ENCODE measurements at places on chromosomes 7 and 10.

- no peak for DNase-seq
Observed at GRCh38 chr7:127600885-127601284, 7.3 kb downstream of the FSCN3 start.

GRCh38 chr7:1925973-1926907 lies 256.2 kb downstream of the ELFN1 start:
- DNase-seq: no peak

- DNase-seq: no peak
Observed at GRCh38 chr7:22709857-22710256, 17.1 kb upstream of the IL6 start.

DNA sequence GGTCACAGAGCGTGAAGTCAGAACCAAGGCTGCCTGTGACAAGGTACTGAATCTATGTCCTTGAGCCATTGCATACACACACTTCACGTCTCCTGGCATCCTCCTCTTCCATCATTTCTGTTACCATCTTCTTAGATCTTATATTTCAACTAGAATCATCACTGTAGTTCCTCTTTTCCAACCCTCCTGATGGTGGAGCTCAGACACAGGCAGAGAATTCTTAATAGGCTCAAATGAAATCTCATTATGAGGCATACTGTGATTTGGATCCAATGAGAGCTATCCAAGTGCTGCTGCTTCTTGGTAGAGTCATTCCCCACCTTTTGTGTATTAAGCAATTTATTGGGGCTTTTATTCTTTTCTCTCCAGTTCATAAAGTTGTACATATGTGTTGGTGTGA lies 113.2 kb downstream of the CALCR start:
- peak; percentile 7 for DNase-seq

GRCh38 chr7:112994656-112995055 lies 92.0 kb downstream of the GPR85 start:
- DNase-seq: no peak

GRCh38 chr7:47460251-47460989 lies 121.5 kb downstream of the TNS3 start:
- DNase-seq: no peak

DNA sequence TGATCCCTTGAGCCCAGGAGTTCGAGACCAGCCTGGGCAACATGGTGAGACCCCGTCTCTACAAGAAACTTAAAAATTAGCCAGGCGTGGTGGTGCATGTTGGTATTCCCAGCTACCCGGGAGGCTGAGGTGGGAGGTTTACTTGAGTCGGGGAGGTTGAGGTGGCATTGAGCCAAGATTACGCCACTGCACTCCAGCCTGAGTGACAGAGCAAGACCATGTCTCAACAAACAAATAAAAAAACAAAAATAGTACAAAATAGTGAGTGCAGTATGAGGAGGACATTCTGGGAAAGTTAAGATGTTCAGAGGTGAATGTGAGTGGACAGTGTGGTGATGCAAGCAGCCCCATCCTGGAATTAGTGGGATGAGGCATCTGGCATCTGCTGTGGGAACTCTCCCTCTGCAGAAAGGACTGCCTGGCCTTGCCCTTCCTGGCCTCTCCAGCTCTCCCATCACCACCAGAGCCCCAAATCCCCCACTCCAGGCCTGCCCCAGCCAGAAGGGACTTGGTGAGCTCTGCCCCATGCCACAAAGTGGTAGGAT lies 96.6 kb upstream of the PARD3 start:
- DNase-seq: no peak

DNA sequence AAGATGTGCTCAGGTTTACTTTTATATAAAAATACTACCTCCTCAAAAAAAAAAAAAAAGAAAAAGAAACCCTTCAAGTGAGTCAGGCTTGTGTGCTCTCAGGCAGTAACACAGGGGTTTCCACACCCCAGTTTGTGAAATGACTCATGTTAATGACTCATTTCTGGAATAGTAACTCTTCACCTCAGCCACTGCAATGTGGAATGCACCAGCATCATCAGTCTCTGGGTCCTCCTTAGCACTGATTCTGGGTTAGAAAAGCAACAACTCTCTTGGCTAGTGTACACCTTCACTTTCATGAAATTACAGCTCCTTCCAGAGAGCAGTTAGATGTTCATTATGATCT lies 110.6 kb downstream of the EMX2 start:
- no peak for DNase-seq

- DNase-seq: no peak
Observed at GRCh38 chr10:89153971-89154370, 53.1 kb downstream of the CH25H start.

DNA sequence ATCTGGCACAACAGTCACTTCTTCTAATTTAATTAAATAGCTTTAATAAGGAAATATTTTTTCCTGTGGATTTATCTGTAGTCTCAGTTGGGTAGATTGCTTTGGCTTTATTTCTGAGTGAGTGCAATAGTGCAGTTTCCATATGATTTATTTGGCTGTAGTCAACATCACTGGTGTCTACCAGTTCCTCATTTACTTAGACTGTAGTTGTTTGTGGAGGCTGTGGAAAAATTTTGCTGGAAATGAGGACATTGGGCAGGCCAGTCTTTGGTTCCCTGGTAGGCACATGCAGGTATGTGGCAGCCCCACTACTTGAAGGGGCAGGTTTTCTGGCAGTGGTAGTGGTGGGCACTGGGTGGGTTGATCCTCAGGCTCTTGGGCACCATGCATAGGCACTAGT lies 15.5 kb downstream of the TAS2R40 start:
- no peak for DNase-seq

DNA sequence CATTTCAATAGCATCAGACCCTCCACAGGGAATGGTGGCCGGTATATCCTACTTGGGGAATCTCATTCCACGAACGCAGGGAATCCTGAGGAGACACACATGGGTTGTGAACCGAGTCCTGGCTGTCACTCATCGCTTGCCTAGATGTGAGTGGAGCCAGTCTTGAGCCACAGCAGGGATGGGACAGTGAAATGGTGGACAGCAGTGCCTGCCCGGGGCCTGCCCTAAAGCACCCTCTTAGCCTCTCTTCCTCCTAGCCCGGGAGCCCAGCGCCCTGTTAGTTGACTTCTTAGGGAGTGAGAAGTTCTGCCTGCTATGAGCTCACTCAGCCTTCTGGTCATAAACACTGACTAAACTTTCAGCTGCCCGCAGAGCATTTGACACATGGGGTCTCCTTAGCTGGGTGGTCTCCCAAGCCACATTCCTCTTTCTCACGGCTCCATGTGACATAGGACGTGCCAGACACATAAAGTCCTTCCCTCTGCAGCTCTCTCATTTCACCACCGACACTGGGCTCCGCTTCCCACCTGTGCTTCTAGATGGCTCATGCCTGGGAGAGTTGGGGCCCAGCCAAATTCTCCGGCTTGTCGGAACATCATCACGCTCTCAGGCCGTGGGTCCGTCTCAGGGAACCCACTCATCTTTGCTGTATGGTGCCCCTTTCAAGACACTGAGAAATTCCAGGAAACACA lies 60.9 kb downstream of the TCERG1L start:
- DNase-seq: no peak

- DNase-seq: no peak
Observed at GRCh38 chr7:78127009-78127408, 328.4 kb downstream of the PHTF2 start.

DNA sequence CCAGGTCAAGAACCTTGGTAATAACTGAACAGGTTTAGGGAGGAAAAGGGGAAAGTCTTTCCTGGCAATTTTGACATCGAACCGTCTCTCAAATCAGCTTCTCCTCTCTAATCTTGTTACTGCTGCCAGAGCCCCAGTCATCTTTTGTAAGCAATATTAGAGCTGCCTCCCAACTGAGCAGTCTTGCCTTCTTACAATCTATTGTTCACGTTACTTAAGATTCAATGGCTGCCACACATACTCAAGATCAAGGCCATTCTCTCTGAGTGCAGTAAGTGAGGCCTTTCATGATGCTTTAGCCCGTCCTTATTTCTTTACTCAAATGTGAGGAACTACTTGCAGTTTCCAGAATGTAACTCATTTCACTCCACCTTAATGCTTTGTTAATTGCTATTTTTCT lies 12.4 kb downstream of the NET1 start:
- DNase-seq: no peak

GRCh38 chr7:70582927-70583895 lies 548.7 kb upstream of the GALNT17 start:
- no peak for DNase-seq

DNA sequence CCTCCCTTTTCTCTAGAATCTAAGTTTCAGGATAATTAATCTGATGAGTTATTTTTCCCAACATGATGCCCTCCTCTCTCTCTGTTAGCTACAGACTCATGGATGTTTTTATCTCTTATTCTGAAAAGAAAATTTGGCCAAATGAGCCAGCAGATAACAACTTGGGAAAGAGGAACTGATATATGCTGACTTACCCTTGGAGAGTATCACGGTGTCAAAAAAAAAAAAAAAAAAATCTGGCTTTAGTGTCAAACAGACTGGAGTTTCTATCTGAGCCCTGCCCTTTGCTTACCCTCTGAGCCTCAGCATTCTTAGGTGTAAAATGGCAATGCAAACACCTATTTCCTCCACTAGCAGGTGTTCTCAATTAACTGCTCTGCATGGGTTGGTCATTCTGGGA lies 190.4 kb downstream of the AHR start:
- DNase-seq: no peak

- peak; percentile 83 for DNase-seq
Observed at GRCh38 chr10:28432210-28432676, 100.7 kb upstream of the WAC start.

DNA sequence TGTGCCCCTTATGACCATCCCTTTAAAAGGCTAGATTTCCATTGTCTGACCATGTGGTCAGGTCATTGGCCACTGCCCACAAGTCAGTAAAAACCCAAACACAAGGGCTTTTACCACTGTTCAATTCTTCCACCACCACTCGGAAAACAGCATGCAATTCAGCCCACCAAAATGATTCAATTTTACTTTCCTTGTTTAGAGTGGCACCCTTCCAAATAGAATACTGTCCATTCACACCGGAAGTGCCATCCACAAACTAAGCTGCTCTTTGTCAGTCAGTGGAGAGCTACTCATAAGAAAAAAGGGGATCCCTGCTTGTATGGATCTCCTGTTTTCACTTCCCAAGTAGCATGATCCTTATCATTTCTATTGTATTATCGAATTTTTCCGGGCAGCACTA lies 350.7 kb upstream of the MBL2 start:
- no peak for DNase-seq

DNA sequence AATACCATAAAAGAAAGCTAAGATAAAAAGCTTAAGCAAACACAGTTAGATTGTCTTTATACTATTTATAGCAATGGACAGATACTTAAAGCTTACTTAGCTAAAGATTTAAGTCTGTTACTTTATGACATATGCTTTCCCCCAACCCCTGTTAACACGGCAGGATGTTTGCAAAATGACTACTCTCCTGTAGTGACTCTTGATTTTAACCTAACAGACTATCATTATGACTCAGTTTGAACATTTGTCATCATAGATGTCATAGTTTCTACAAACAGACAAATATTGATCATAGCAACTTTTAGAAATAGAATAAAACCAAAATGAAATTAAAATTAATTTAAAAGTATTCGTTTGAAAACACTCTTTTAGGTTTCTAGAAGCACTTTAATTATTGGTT lies 7.8 kb upstream of the COMMD3 start:
- no peak for DNase-seq

DNA sequence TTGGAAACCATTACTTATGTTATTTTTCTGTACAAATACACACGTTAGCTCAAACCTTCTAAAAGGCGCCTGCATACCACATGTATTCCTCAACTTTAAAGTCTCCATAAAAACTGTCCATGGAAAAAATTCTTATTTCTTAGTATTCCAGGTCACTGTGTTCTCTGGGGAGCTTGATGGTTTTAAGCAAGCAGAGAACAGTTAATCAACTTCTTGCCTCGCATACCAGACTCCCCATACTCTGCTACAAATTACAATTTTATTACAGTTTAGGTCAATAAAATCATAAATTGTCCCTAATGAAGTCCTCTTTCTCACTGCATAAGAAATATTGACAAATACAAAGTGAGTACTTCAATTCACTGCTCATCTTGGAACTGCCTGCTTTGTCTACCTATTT lies 77.0 kb upstream of the GPR22 start:
- DNase-seq: no peak

- DNase-seq: no peak
Observed at GRCh38 chr10:56586461-56586891, 225.4 kb upstream of the ZWINT start.

DNA sequence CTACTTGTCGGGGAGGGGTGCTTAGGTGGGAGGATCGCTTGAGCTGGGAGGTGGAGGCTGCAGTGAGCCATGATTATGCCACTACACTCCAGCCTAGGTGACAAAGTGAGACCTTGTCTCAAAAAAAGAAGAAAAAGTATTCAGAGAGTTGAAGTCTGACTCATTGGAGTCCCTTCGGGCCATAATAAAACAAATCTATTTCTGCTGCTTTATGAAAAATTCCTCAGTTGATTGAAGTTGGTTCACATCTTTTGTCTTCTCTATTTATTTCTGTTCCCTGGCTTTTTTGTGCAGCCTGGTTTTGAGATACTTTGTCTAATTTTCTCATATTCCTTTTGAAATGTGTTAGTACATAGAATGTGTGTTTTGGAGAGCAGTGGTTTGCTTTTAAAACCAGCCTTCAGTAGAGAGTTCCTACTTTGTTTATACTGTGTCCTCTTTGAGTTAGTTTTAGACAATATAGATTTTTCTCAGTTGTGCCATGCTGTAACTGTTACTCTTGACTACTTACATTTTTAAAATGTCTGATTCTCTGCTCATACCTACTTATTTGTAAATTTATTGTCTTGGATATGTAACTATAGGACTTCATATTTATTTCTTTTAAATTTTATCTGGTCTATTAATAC lies 36.7 kb downstream of the LUC7L2 start:
- no peak for DNase-seq

DNA sequence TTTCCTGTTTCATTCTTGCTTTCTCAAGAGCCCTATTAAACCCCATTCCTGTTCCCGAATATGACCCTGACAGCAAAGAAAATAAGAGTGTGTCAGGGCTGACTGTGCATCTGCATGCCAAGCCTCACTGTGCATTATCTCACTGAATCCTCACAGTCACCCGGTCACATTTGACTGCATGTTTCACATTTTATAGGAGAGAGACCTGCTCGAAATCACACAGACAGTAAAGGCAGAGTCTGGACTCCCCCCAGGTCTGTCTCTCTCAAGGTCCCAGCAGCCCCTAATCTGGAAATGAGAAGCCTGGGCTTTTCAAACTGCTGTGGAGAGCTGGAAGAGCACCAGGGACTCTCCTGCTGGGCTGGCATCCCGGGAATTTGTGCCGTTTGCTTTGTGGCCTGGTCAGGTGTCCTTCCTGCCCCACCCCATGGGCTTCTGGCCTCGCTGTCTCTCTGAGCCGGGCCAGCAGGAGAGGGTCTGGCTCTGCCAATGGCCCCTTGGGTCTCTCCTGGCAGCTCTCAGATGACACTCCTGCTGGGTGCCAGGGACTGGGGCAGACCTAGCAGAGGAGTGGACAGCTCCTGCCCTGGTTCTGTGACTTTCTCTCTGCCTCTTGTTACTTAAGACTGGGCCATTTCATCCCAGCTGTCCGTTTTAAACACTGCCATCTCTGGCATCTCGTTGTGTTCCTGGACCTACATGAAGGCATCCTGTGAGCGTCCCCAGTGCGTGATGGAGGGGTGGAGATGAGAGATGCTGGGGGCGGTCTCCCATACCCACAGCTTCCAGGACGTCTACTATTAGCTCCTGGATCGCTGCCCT lies 173.6 kb downstream of the ARHGAP12 start:
- no peak for DNase-seq

GRCh38 chr10:93598157-93598556 lies 2.9 kb downstream of the RBP4 start:
- no peak for DNase-seq

- DNase-seq: no peak
Observed at GRCh38 chr10:18607503-18608378, 43.6 kb downstream of the NSUN6 start.

GRCh38 chr10:128337860-128338378 lies 211.7 kb upstream of the MKI67 start:
- no peak for DNase-seq

- no peak for DNase-seq
Observed at GRCh38 chr10:101580486-101581399, 7.3 kb downstream of the POLL start.

All from cerebellum (tissue), 4 donors.